ENCODE measurements at places on chromosomes 6 and 20. TPM values are rescaled to one million over a fixed set of nuclear protein-coding genes. Genes with fewer than 3 reads are reported as not detected.

The PCK1 gene
- total RNA-seq = not detected

GRCh38 chr6:43957273-43957672 is 170.0 kb downstream of the MRPL14 start:
- no peak for DNase-seq

The GSTA2 gene
- not detected for total RNA-seq

DNA sequence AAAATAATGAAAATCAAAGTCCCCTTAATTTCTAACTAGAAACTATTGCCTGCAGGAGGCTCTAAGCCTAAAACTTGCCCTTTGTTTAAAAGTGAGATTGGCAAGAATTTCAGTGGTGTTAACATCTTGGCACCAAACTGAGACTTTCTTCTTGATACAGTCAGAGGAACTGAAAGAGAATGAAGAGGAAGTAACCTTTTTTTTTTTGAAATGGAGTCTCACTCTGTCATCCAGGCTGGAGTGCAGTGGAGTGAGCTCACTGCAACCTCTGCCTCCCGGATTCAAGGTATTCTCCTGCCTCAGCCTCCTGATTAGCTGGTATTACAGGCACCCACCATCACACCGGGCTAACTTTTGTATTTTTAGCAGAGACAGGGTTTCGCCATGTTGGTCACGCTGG is 3.6 kb downstream of the DOP1A start:
- DNase-seq = no peak

- DNase-seq = peak; percentile 66
These were observed 39.7 kb downstream of the MAP3K5 start for GRCh38 chr6:136752554-136752953.

The C6orf15 gene
- not detected for total RNA-seq

DNA sequence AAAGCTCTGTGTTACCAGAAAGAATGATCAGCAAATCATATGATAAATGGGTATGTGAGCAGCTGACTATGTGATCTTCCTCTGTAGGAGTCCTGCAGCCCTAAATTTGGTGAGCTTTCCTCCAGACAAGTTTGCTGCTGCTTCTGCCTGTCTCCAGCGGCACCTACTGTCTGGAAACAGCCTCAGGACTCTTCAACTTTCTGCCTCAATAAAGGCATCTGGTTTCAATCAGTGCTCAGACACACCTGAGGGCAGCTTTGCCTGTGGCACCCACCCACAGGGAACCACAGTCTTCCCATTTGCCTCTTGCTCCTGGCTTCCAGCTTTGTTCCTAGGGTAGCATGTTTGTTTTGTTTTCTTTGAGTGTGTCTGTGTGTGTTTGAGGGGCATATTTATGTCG is 727.9 kb upstream of the MAN1A1 start:
- DNase-seq = peak; percentile 54

The MICAL1 gene
- total RNA-seq = 42.5 TPM

- no peak for DNase-seq
These were observed 60.6 kb downstream of the IGF2R start for GRCh38 chr6:160029525-160029924.

The RIPPLY2 gene
- not detected for total RNA-seq

The RCAN2 gene
- total RNA-seq = 0.21 TPM

DNA sequence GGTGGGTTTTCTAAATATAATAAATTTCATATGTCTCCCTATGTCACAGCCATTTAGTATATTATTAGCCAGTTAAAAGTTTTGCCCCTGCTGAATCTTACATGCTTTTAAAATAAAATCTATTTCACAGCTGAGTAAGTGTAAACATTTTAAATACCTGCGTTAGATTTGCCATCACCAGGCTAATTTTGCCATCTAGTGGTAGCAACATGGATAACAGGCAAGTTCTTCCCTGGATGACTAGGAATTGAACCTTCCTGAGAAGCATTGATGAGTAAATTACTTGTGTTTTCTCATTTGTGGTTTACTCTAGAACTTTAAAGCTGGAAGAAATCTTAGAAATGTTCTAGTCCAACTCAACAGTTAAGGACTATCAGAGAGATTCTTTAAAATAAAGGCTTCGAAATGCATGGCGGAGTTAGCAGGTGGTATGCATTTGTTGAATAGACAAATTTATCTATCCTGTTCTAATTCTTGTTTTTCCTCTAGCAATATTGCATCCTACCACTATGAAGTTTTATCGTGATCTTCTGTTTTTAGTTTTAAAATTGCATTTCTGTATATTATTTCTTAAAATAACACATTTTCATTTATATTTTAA is 2.6 kb downstream of the PRSS35 start:
- DNase-seq = peak; percentile 75

The CRYBG1 gene
- 10.0 TPM for total RNA-seq
